Osteocyte (in vitro differentiated cells): ENCODE measurements at places on chromosomes 5 and 9. TPM values are rescaled to one million over a fixed set of nuclear protein-coding genes. Genes with fewer than 3 reads are reported as not detected.

GRCh38 chr9:78044886-78045285 lies 13.3 kb upstream of the GNAQ start:
- H3K27me3 ChIP-seq: peaks cover 25% of the 10 kb centered on the region
- H3K27ac ChIP-seq: no peak overlapping the region
- no peak for DNase-seq

DNA sequence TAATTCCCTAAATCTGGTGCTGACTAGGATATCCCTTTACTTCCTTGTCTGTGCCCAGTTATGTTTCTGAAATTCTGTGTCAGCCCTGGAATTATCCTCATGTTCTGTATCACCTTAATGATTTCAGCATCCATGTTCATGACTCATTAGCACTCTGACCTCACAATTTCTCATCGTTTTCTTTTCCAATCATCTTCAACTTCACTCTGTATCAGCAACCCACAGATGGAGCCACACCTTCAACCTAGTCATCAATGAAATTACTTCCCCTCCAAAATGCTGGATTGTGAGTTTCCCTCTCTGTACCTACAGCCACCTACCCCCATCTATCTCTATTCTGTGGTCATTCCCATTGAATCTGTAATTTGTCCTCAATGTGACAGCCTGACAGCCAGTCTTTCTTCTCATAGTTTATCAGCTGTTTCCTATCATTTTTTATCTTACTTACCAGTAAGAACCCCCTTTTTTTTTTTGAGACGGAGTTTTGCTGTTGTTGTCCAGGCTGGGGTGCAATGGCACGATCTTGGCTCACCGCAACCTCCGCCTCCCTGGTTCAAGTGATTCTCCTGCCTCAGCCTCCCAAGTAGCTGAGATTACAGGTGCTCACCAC lies 3.1 kb upstream of the IL6ST start:
- no peak for DNase-seq
- H3K4me3 ChIP-seq: no peak overlapping the region
- H3K4me1 ChIP-seq: peaks cover 40% of the 10 kb centered on the region
- no peaks in the 10 kb centered on the region for H3K36me3 ChIP-seq
- H3K27me3 ChIP-seq: no peaks in the 10 kb centered on the region
- H3K27ac ChIP-seq: peak overlapping the region; percentile 78

DNA sequence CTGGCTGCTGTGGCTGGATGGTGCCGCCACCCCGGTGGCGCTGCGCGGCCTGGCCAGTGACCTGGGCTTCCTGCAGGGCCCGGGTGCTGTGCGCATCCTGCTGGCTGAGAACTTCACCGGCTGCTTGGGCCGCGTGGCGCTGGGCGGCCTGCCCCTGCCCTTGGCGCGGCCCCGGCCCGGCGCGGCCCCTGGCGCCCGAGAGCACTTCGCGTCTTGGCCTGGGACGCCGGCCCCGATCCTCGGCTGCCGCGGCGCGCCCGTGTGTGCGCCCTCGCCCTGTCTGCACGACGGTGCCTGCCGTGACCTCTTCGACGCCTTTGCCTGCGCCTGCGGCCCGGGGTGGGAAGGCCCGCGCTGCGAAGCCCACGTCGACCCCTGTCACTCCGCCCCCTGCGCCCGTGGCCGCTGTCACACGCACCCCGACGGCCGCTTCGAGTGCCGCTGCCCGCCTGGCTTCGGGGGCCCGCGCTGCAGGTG lies 17.5 kb downstream of the CRB2 start:
- H3K4me1 ChIP-seq: peaks cover 43% of the 10 kb centered on the region
- no peak for DNase-seq
- H3K27me3 ChIP-seq: peaks cover 13% of the 10 kb centered on the region
- H3K27ac ChIP-seq: no peak overlapping the region
- no peaks in the 10 kb centered on the region for H3K36me3 ChIP-seq
- H3K4me3 ChIP-seq: no peak overlapping the region

Gene COL5A1
- 1,552 and 1,672 TPM in 2 replicates for total RNA-seq

DNA sequence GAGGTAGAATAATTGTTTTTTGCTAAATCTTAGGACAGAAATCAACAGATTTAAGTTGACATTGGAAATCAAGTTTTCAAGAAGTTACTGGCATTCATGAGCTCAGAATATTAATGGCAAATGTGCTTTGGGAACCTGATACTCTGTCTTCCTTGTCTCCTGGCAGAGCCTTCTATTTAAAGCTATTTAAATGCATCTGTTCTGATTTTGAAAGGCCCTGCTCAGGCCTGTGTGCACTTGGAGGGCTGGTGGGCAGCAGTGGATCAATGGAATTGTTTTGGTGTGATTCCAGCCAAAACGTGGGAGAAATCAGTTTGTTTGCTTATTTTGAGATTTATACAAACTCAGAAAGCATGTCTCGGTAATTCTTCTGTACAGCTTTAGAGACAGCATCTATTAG lies 38.5 kb downstream of the FBXL7 start:
- no peak overlapping the region for H3K27ac ChIP-seq
- H3K4me1 ChIP-seq: peaks cover 21% of the 10 kb centered on the region
- H3K27me3 ChIP-seq: no peaks in the 10 kb centered on the region

Gene NDST1
- 110 and 118 TPM in 2 replicates for total RNA-seq

Gene SEC24A
- total RNA-seq: 37.2 and 38.9 TPM in 2 replicates

DNA sequence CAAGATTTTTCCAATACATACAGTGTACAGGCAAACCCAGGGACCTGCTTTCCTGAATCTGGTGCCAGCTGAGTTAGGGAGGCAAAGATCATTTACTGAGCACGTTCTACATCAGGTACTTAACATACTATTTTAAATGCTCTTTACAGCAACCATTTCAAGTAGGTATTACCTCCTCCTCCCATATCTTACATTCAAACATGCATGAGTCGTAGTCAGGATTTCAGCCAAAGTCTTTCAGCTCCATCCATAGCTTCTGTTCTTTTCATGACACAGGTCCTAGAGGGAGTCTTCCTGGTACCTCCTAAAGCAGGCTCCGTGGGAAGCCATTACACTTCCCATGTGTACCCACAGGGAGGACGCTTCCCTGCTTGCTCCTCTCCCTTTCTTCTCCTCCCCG lies 11.7 kb downstream of the KCNV2 start:
- DNase-seq: no peak
- peaks cover 4% of the 10 kb centered on the region for H3K4me1 ChIP-seq
- no peaks in the 10 kb centered on the region for H3K27me3 ChIP-seq
- H3K36me3 ChIP-seq: no peaks in the 10 kb centered on the region
- H3K4me3 ChIP-seq: no peak overlapping the region

Gene DIPK1B
- 11.4 and 11.5 TPM in 2 replicates for total RNA-seq

Gene AFAP1L1
- total RNA-seq: 2.2 and 2.3 TPM in 2 replicates

DNA sequence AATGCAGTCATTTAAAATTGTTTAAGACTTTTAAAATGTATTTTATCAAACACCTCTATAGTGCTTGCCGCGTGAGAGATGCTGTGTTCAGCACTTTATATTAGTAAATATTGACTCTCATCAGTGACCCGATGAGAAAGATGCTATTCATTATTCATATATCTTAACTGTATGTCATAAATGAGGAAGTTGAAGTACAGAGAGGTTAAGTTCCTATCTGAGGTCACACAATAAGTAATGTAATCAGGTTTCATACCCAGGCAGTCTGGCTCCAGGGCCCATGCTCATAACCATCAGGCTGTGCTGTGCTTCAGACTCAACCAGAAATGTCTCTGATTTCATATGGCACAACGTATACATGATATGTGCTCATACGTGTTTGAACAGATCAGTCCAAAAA lies 119.0 kb downstream of the SV2C start:
- peaks cover 18% of the 10 kb centered on the region for H3K27me3 ChIP-seq
- no peak overlapping the region for H3K4me3 ChIP-seq
- no peaks in the 10 kb centered on the region for H3K36me3 ChIP-seq
- peaks cover 4% of the 10 kb centered on the region for H3K4me1 ChIP-seq
- no peak for DNase-seq

DNA sequence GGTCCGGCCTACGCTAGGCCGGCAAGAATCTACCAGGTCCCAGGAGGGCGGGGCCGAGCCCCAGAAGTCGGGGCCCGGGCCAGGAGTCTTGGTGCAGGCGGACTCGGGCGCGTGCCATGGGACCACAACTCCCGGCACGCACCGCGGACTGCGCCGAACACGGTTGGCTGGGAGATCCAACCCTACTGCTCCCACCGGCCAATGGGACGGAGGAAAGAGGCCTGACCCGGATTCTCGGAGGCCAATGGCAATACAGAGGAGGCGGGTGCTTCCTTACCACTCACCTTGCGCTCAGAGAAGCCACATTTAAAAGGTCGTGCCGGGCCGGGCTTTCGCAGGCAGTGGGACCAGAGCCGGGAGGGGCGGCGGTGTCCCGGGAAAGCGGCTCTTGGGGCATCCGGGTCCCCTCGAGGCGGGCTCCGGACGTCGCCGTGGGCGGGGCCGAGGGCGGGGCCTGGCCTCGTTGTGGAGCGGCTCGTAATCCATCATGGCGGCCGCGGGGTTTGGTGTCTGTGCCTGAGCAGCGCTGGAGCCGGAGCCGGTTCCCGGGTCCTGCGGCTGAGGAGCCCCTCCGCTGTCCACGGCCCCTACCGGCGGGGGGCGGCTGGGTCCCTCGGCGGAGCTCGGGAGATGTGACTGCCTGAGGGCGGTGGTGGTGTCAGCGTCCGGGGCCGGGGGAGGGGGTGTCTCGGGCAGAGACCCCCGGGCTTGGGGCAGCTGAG lies 19.1 kb downstream of the EXOSC2 start:
- H3K4me1 ChIP-seq: peaks cover 37% of the 10 kb centered on the region
- peak overlapping the region; percentile 96 for H3K27ac ChIP-seq
- peak; percentile 98 for DNase-seq

Gene WNT8A
- not detected in 2 replicates for total RNA-seq

DNA sequence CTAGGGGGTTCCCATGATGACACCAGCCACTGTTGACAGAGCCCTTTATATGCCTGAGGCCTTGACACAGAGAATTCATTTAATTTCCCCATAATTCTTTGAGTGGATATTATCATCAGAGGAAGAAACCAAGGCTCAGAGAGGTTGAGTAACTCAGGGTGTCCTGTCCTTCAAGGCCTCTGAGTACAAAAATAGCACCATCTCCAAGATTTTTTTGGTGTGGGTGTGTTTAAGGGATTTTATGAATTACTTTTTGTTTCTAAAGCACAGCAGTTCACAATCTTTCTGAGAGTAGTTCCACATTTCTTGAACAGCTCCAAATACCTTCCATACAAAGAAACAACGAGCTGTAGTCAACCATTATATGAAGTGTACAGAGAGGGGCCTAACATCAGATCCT lies 6.2 kb upstream of the GSN start:
- no peaks in the 10 kb centered on the region for H3K36me3 ChIP-seq
- no peak overlapping the region for H3K4me3 ChIP-seq
- no peaks in the 10 kb centered on the region for H3K27me3 ChIP-seq
- DNase-seq: no peak
- peaks cover 37% of the 10 kb centered on the region for H3K4me1 ChIP-seq
- peak overlapping the region; percentile 33 for H3K27ac ChIP-seq

DNA sequence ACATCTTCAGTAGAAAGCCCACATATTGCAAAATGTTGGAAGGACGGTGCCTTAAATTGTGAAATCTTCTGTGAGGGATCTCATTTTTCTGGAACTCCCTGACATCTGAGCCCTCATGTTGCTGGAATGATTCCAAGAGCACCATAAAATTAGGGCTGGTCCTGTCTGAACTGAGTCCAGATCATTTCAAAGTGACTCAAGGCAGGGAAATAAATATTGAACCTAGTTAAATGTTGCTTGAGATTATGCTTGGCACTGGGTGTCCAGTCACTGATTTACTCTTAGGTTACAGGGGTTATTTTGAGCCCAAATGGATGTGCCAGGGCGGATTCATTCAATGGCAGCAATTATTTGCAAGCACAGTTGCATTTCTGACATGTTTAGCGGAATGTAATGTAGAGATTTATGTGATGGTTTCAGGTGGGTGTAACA lies 437.0 kb downstream of the PIK3R1 start:
- no peaks in the 10 kb centered on the region for H3K36me3 ChIP-seq
- peaks cover 15% of the 10 kb centered on the region for H3K4me1 ChIP-seq
- H3K27ac ChIP-seq: no peak overlapping the region
- no peak for DNase-seq
- H3K4me3 ChIP-seq: no peak overlapping the region

Gene SLC34A3
- total RNA-seq: not detected in 2 replicates

- H3K27me3 ChIP-seq: no peaks in the 10 kb centered on the region
- H3K4me3 ChIP-seq: no peak overlapping the region
- no peak overlapping the region for H3K27ac ChIP-seq
- no peak for DNase-seq
- H3K36me3 ChIP-seq: peaks cover 17% of the 10 kb centered on the region
Measured at GRCh38 chr5:139113892-139114291, 84.3 kb downstream of the SIL1 start.

Gene SCGB3A2
- total RNA-seq: not detected in 2 replicates

- H3K27me3 ChIP-seq: no peaks in the 10 kb centered on the region
- peaks cover 11% of the 10 kb centered on the region for H3K36me3 ChIP-seq
- DNase-seq: no peak
- peaks cover 10% of the 10 kb centered on the region for H3K4me1 ChIP-seq
- no peak overlapping the region for H3K4me3 ChIP-seq
- peak overlapping the region; percentile 63 for H3K27ac ChIP-seq
Measured at GRCh38 chr9:94757158-94757557, 30.7 kb downstream of the AOPEP start.

- DNase-seq: no peak
- H3K27me3 ChIP-seq: peaks cover 19% of the 10 kb centered on the region
- no peak overlapping the region for H3K27ac ChIP-seq
Measured at GRCh38 chr5:102294886-102295395, 1.1 kb downstream of the SLCO4C1 start.
